ENCODE measurements at places on chromosomes 16 and 17.

DNA sequence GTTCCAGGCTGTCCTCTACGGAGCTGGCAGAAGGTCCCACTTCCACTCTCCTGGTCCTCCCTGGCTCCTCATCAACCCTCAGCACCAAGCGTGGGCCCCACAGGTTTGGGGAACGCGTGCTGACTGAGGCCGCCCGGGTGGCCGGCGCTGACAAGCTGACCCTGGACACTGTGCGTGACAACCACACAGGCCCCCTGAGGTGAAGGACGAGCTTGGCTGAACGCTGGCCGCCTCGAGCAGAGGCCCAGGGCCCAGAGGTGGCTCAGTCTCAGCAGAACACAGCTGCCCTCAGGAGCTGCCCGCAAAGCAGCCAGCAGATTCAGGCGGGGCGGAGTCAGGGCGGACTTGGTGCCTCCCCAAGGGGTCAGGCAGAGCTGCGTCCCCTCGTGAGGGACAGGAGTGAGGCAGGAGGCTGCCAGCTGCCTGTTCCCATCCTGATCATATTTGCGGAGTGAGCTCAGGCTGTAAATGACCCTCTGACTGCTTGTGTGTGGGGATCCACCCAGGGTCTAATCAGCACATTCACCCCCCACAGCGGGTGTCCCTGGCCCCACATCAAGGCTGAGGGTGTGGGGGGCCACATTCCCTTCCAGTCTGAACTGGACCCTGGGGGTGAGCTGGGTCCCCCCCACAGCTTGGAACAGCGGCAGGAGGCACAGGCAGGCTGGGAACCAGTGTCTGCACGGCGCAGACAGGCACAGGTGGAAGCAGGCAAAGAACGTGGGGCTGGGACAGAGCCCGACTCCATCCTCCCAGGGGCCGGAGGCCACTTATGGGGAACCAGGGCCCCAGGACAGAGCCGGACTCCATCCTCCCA lies 105.1 kb upstream of the METRNL start:
- no peak for DNase-seq

DNA sequence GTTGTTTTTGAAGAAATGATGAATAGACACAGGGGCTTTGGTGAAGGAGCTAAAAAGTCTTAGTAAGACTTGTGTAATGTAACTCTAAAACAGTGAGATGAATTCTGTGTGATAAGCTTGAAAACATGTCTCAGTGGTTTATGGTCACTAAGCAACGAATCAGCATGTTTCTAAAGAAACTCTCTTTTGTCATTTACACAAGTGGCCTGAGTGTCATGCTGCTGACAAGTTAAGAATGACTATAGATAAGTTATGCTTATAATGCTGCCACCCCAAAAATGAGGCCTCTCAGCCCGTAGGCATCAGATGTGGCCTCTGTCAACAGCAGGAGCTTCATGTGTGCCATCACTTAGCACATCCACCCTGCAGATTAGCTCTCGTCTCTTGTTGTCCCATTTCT lies 8.7 kb downstream of the COX10 start:
- DNase-seq = no peak

GRCh38 chr17:41987642-41988041 lies 21.0 kb downstream of the CNP start:
- no peak for DNase-seq

DNA sequence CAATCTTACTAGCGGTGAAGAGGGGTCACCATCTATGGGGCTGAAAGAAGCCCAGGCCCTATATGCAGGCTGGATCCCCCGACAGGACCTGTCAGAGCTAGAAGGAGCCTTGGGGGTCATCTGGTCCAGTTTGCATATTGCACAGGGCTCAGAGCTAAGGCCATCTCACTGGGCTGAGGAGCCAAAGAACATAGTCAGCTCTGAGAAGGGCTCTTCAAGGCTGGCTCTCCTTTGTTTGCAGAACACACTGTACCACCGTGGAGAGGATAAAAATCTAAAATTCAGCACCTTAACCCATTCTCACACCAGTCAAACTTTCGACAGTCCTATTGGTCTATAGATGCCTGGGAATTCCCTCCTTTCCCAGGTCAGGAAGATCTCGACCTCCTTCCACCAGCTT lies 24.2 kb downstream of the WNT3 start:
- no peak for DNase-seq

- DNase-seq = no peak
These were observed 641 bp downstream of the SBK1 start for GRCh38 chr16:28292731-28293600.

GRCh38 chr17:13776027-13776551 lies 174.4 kb upstream of the HS3ST3A1 start:
- no peak for DNase-seq

- DNase-seq = no peak
These were observed 11.6 kb downstream of the MKS1 start for GRCh38 chr17:58207451-58207850.

DNA sequence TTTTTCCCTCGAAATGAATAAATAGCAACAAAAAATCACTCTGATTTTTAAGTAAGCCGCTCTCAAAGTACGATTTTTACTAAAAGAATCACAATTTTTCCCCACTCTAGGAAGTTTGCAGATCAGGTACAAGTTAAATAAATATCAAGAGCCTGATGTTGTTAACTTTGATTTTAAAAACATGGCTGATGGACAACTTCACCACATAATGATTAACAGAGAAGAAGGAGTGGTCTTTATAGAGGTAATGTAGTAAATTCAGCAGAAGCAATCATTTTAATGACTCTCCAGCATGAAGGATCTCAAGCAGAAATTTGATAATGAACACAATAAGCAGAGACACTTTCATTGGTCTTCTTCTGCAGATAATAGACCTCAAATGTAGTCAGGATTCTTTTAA lies 262.4 kb downstream of the CNTNAP4 start:
- no peak for DNase-seq

DNA sequence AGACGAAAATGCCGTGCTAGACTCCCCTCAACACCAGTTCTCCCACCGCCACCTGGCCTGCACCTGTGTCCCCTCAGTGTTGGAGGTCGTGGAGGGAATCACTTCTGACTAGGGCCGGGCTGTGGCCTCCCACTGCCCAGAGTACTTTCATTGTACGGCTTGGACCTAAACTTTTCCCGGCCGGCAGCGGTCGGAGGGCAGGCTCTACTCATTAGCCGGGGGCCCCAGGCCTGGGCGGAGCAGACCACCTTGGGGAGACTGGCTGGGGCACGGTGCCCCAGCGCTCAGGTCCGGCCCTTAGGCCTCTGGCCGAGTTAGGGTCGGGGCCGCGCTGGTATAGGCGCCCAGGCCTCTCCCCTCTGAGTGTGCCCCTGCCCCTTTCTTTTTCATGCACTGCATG lies 639 bp downstream of the CLDN6 start:
- DNase-seq = no peak

DNA sequence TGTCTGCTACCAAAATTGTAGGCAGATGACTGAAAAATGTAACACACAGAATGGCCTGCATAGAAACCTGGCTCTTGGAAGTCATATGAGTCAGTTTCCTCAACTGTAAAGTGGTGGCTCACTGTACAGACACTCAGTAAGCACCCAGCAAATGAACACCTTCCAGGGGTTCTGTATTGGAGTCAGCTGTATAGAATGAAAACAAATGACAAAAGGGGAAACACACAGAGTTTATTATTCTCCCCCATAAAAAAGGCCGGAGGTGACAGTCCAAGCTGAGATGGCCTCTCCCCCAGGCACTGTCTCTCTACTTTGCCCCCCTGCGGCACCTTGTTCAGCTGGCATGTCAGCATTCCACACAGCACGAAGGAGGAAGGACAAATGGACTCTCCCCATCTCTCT lies 6.2 kb upstream of the MEOX1 start:
- DNase-seq = no peak

DNA sequence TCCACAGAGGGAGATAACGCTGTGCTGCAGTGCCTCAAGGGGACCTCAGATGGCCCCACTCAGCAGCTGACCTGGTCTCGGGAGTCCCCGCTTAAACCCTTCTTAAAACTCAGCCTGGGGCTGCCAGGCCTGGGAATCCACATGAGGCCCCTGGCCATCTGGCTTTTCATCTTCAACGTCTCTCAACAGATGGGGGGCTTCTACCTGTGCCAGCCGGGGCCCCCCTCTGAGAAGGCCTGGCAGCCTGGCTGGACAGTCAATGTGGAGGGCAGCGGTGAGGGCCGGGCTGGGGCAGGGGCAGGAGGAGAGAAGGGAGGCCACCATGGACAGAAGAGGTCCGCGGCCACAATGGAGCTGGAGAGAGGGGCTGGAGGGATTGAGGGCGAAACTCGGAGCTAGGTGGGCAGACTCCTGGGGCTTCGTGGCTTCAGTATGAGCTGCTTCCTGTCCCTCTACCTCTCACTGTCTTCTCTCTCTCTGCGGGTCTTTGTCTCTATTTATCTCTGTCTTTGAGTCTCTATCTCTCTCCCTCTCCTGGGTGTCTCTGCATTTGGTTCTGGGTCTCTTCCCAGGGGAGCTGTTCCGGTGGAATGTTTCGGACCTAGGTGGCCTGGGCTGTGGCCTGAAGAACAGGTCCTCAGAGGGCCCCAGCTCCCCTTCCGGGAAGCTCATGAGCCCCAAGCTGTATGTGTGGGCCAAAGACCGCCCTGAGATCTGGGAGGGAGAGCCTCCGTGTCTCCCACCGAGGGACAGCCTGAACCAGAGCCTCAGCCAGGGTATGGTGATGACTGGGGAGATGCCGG lies 769 bp downstream of the CD19 start:
- no peak for DNase-seq

- no peak for DNase-seq
These were observed 6.9 kb downstream of the SLC26A11 start for GRCh38 chr17:80227156-80227555.

GRCh38 chr17:70813355-70813930 lies 644.1 kb downstream of the KCNJ2 start:
- no peak for DNase-seq

DNA sequence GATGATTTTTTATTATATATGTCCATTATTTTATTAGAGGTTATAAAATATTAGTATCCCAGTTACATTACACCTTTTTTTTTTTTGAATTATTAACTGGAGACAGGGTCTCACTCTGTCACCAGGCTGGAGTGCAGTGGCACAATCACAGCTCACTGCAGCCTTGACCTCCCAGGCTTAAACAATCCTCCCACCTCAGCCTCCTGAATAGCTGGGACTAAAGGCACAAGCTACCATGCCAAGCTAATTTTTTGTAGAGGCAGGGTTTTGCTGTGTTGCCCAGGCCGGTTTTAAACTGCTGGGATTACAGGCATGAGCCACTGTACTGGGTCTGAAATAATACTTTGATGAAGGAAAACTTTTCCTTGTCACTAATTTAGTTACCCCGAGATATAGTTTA lies 63.6 kb downstream of the VMP1 start:
- no peak for DNase-seq

- no peak for DNase-seq
These were observed 1.3 kb upstream of the MRTFB start for GRCh38 chr16:14069818-14070217.

DNA sequence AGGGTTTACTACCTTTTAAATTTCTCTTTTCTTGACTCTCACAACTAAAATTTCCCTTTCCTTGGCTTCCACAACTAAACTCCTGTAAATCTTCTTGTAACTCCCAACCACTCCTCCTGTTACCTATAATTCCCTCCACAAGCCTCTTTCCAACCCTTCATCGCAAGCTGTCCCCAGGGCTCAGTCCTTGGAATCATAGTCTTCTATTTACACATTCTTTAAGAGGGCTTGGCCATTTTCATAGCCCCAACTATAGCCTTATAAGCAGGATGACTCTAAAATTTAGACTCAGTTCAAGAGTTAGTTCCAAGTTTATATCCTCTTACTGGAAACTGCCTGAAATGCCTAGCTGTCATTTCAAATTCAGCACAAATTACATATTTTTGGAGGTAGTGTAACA lies 23.9 kb downstream of the GLG1 start:
- no peak for DNase-seq

DNA sequence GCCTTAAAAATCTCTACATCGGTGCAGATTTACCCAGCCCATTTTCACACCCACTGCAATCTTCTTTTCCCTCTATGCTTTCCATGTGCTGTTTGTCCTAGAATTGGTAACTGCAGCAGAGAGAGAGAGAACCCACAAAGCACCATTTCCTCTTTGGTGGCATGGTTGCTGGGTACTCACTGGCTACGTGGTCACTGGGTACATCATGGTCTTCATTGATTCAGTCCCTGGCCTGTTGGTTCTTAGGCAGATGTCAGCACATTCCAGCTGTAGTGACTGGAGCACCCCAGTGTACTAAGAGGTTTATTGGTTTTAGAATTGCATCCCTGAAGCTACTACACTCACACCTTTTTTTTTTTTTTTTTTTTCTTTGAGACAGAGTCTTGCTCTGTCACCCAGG lies 156.1 kb upstream of the CACNG5 start:
- DNase-seq = no peak

DNA sequence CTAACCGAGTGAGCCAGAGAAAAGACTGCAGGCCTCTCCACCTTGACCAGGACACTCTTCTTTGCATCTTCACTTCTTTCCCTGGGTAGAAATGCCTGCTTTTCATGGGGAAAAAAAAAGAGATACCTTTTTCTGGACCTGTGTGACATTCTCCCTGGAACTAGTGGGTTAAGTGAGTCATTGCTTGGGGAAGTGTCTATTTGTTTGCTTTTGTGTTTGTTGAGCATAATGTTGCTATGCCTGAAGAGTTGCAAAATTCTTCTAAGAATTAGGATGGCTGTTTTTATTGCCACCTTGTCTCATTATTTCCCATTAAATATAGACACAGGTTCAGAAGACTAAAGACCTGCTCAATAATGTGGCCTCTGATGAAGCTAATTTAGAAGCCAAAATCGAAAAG lies 18.8 kb downstream of the CLUAP1 start:
- DNase-seq = no peak

- DNase-seq = peak; percentile 8
These were observed 913 bp downstream of the CDIP1 start for GRCh38 chr16:4537376-4538343.

DNA sequence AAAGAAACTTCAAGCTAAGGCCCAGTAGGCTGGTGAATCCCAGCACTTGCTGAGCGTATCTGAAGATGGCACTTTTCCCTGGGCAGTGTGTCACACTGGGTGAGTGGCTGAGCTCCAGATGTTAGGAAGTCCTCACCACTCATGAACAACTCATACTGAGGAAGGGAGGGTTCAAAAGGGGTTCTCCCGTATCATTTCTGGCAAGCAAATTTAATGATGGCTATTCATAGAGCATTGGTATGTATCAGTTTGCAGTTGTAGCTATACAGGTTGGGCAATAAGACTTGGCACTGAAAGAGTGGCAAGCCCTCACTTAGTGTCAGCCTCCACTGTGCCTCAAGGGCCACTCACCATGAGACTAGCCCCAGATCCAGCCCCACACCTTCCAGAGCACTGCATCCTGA lies 10.7 kb downstream of the GFOD2 start:
- DNase-seq = no peak

GRCh38 chr17:78257810-78258322 lies 26.4 kb downstream of the TMEM235 start:
- no peak for DNase-seq

- DNase-seq = no peak
These were observed at the start of gene TCAP for GRCh38 chr17:39664581-39665561. Gene TCAP, plus strand, starts transcription at chr17:39665349. Its CDS starts 11 bp downstream, at chr17:39665360.

DNA sequence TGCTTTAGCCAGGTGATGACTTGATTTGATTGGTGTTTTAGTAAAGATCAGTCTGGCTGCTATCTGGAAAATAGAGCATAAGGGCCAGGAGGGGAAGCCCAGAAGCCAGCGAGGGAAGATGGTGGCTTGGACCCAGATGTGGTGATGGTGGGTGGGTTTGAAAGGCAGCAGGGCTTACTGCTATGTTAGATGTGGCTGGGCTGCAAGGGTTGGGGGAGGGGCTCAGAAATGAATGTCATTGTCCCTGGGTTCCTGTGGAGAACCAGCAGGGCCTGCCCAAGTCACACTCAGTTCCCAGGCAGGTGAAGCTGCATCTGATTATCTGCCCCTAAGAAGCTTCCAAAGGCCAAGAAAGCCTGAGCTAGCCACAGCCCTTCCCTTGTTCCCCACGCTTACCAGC lies 71.7 kb upstream of the BRD7 start:
- no peak for DNase-seq

GRCh38 chr17:31877341-31877740 lies 18.3 kb upstream of the COPRS start:
- no peak for DNase-seq

Data from stimulated activated CD4-positive, alpha-beta T cell treated with anti-CD3 and anti-CD28 coated beads, Interleukin-15, amount 100 ng/mL, for 48 hours (primary cell).